Epithelial cell of proximal tubule (primary cell): ENCODE measurements at places on chromosomes 11 and 22. TPM values are rescaled to one million over a fixed set of nuclear protein-coding genes. Genes with fewer than 3 reads are reported as not detected.

The CSF2RB gene
- under 0.01 TPM in 1 of 2 replicates, not detected in the other for total RNA-seq

The APOL6 gene
- 5.4 and 6.5 TPM in 2 replicates for total RNA-seq

The RIMBP3C gene
- 0.12 TPM in 1 of 2 replicates, not detected in the other for total RNA-seq

The VWCE gene
- 0.65 and 3.5 TPM in 2 replicates for total RNA-seq

The FGF4 gene
- total RNA-seq = not detected in 2 replicates

The TEX54 gene
- not detected in 2 replicates for total RNA-seq

The OVOL1 gene
- 4.8 and 12.5 TPM in 2 replicates for total RNA-seq

The CTSW gene
- 0.51 and 1.2 TPM in 2 replicates for total RNA-seq

The SYTL2 gene
- 5.6 and 25.7 TPM in 2 replicates for total RNA-seq

The NADSYN1 gene
- total RNA-seq = 43.8 and 72.8 TPM in 2 replicates

The MFRP gene
- not detected in 2 replicates for total RNA-seq

DNA sequence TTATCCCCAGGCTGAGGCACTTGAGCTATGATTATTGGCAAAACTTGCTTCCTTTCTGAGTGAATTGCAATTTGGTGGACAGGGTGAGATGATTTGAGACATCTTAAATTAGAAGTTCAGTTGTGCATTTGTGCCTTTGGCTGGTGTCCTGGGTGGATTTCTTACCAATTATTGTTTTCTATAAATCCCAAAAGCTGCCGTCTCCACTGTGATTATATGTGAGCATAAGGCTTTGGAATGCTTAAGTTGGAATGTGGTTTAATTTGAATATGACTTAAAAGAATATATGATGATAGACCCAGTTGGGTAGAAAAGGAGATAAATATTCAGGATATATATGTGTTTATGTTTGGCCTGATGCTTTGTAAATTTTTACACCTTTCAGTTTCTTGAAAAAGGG is 70.0 kb downstream of the EXT2 start:
- DNase-seq = no peak

GRCh38 chr11:34606326-34607120 is 14.4 kb upstream of the EHF start:
- DNase-seq = no peak

DNA sequence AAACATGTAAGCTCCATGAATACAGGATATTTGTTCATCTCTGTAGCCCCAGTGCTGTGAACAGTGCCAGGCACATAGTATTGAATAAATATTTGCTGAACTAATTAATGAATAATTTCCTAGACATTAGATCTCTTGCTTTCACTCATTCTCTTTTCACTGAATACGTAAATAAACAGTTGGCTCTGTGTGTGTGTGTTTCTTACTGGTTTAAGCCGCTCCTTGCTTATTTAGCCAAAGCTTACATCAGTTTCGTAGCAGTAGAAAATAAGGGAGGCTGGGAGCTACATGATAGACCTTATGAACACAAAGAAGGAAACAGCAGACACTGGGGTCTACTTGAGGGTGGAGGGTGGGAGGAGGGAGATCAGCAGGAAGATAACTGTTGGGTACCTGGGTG is 17.2 kb downstream of the KREMEN1 start:
- DNase-seq = no peak

DNA sequence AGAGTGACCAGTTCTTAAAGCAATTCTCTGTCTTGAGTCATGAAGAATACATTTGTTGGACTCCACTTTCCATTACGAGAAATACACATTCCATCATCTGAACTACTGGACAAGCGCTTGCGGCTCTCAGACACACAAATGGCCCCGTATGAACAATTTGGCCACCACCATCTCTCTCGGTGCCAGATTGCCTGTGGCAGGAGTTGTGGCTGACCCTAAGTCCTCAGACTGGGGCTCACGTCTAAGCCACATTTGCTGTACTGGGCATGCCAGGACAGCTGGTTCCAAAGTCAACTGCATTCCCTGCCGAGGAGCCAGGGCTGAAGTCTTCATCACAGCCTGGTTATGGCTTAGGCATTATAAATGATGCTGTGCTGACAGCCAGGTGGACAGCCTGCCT is 227.5 kb downstream of the MIAT start:
- DNase-seq = no peak

DNA sequence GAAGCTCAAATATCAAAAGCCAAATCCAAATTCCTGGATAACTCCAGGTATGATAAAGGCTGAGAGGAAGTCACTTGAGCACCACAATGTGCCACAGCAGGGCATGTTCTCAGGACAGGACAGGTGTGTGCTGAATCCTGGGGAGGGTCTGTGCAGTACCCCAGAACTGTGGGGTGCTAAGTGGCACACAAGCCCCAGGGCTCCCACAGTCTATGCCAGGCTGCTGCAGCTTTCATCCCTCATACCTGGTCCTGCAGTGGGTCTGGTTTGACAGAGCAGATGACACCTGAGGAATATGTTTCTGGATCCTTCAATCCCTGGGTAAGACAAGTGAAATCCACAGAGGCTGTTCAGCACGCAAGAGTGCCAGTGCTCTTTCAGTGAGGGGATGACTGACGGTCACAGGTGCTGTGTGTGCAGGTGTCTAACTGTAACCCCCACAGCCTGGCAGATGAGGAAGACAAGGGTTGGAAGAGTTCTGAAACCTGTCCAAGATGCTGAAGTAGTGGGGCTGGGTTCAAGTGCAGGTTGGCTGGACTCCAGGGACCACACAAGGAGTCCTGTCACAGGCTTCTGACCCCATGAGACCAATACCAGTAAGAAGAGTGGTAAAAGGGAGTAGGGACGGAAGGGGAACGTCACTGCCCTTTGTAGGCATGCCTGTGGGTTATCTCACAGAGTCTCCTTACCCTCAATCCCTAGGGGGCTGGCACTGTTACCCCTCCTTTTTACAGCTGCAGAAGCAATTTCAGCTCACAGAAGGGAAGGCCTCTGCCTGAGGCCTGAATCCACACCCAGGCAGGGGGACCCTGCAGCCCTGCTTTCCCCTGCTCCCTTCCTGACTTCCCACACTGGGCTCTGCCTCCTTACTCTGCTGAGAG is 14.1 kb downstream of the SERPIND1 start:
- no peak for DNase-seq

DNA sequence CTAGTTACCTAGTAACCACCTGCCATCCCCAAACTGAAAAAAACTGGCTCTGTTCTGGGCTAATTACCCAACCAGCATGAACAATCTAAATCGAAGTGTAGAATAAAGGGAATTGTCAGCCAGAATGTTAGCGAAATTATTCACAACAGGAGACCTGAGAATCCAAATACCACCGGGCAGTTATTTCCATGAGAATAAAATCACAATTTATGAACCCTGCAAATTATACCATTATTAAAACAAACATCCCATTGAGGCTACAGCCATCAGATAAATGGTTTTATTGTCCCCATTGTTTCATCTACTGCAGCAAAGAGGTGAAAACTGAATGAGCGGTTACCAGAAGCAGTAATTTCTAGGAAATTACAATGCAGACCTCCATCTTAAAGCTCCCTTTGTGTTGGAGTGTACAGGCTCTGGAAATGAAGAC is 21.7 kb downstream of the FAM168A start:
- DNase-seq = no peak

DNA sequence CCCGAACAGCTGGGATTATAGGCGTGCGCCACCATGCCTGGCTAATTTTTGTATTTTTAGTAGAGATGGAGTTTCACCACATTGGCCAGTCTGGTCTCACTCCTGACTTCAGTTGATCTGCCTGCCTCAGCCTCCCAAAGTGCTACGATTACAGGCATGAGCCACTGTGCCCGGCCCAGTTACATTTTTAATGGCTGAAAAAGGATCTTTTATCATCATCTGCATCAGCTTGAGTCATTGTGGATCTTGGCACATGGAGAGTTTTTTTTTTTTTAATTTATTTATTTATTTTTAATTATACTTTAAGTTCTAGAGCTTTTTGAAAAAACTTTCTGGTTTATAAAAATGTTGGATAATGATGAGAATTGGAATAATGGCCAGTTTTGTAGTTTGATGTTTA is 8.6 kb downstream of the IGHMBP2 start:
- no peak for DNase-seq

- DNase-seq = no peak
These were observed at the start of gene ZNF70 for GRCh38 chr22:23750714-23751440. Gene ZNF70, minus strand, starts transcription at chr22:23751112. Its CDS starts 5,972 bp downstream, at chr22:23745140.

GRCh38 chr11:22433094-22433455 is 94.9 kb downstream of the SLC17A6 start:
- no peak for DNase-seq

GRCh38 chr11:130691581-130691980 is 224.7 kb downstream of the SNX19 start:
- no peak for DNase-seq

GRCh38 chr11:14299921-14300320 is 59.1 kb downstream of the RRAS2 start:
- DNase-seq = no peak

DNA sequence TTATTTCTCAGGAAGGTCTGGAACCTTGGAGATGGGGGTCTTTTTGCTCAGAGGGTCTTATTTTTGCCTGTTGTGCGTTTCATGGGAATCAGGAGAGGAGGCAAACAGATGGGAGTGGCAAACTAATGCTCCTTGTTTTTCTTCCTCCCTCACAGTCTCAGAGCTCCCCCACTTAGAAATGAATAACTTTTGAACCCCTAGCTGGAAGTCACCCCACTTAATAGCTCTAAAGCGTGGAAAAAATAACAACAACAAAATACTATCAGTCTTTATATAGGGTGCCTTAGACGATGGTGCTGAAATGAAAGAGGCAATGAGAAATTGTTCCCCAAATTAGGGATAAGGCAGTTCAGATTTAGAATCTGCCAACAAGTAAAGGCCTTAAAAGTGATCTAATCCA is 76.8 kb upstream of the BDNF start:
- peak; percentile 25 for DNase-seq

- no peak for DNase-seq
These were observed 997.8 kb upstream of the RAG2 start for GRCh38 chr11:37595845-37596244.

DNA sequence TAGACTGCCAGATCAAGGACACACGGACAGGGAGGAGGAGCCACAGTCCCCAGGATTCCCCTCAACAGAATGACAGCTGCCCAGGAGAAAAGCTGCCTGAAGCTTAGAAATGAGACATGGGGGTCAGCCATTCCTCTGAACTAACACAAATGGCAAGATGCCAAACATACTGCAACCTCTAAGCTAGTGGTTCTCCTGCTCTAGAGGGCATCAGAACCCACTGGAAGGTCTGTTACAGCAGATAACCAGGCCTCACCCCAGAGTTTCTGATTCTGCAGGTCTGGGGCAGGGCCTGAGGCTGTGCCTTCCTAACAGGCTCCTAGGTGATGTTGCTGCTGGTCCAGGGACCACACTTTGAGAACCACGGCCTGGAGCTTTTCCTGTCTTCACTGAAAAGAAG is 28.6 kb upstream of the BID start:
- DNase-seq = no peak

- no peak for DNase-seq
These were observed 9.6 kb upstream of the PDE2A start for GRCh38 chr11:72683782-72684200.

DNA sequence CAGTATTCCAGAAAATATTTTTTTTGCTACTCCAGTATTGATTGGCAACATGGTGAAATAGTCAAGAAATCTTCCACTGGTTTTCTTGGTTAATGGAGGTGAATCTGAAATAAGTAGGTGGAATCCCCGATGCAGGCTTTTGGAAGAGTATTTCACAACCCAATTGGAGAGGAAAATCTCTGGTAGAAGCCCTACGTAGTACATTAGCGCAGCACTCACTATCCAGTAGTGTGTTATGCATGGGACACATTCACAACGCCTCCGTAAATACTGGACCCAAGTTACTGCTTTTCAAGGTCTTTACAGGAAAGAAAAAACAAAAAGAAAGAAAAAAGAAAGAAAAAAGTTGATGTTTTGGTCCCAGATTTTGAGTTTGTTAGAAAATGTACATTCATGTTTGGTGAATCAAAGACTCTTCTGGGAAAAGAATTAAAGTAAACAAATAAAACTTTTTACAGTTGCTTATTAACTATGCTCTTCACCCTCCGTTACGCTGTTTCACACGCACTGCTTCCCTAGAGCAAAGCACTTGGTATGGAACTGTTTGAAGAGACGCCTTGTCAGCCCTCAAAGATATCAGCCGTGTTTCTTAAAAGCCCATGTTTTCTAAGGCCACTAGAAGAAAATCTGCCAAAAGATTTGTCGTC is 170.4 kb upstream of the CTSC start:
- peak; percentile 49 for DNase-seq

- DNase-seq = no peak
These were observed 1.9 kb upstream of the SYT8 start for GRCh38 chr11:1832920-1833295.

DNA sequence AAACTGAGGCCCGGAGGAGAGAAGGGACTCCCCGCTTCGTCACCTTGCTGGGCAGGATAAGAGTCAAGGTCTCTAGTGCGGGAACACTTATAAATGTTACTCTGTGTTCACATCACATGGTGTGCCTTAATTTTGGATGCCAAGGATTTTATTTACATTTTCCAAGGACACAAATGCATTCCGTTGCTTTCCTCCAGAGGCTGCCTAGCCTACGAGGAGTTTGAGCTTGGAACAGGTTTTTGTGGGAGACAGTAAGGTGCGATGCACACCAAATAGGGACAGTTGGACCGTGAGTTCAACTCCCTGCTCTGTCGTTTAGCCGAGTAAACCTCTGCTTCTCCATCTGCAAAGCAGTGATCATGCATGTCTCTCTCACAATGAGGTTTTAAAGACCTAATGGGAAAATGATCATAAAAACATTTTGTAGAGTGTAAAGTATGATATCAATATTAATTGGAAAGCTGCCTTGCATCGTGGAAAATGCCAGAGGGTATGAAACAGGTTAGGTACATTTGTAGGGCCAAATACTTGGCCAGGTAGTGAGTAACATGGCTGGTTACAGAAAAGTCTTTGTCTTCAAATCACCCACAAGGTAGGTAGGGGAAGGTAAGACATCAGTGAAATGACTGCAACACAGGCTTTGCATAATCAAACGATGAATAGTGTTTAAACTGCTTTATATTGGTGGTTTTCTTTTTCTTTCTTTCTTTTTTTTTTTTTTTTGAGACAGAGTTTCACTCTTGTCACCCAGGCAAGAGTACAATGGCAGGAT is 61.8 kb downstream of the ST3GAL4 start:
- no peak for DNase-seq

DNA sequence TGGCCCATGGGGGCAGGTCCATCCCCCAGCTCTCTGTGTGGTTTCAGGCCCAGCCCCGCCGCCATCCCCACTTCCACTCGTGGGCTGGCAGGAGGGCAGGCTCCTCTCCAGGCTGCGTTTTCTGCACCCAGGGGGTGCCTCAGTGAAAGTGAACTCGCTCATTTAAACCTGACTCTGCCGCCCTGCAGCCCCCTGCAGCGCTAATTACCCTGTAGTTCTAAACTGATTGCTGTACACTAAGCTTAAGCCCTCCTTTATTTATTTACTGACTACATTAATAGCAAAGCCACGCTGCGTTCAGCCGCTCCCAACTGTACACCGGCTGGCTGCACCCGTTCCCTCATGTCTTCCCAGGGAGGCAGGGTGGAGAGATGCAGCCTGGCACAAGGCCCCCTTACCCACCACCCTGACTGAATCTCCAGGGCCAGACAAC is 36.6 kb upstream of the NNMT start:
- DNase-seq = no peak
